ENCODE measurements at places on chromosomes 7 and 10. TPM values are rescaled to one million over a fixed set of nuclear protein-coding genes. Genes with fewer than 3 reads are reported as not detected.

The PRLHR gene
- polyA plus RNA-seq: 0.01 TPM

The GPR141 gene
- polyA plus RNA-seq: 0.20 TPM

The PHYHIPL gene
- 0.08 TPM for polyA plus RNA-seq

The LAMB4 gene
- polyA plus RNA-seq: 3.5 TPM

The TMEM106B gene
- polyA plus RNA-seq: 11.8 TPM
